ENCODE measurements at places on chromosomes 4 and X. TPM values are rescaled to one million over a fixed set of nuclear protein-coding genes. Genes with fewer than 3 reads are reported as not detected.
A peak's percentile ranks its signal among the peaks of the same experiment; 100 is the strongest.

Gene MAGEB2
- total RNA-seq: not detected

Gene MYL5
- total RNA-seq: 17.1 TPM

Gene RPA4
- 0.18 TPM for total RNA-seq

Gene PHKA1
- 5.0 TPM for total RNA-seq

Gene PCYT1B
- total RNA-seq: not detected

Gene BMX
- total RNA-seq: not detected

Gene SCLT1
- 18.2 TPM for total RNA-seq

Gene ARHGAP6
- total RNA-seq: not detected

Gene KIT
- total RNA-seq: 0.20 TPM

GRCh38 chrX:154367474-154368308 is 6.7 kb downstream of the FLNA start:
- no peak for DNase-seq

GRCh38 chr4:175891231-175891630 is 79.2 kb upstream of the GPM6A start:
- no peak for DNase-seq

- peak; percentile 56 for DNase-seq
Measured at GRCh38 chrX:68498508-68499379, at the start of gene YIPF6. Gene YIPF6, plus strand, starts transcription at chrX:68499051. Its CDS starts 16 bp downstream, at chrX:68499067.

DNA sequence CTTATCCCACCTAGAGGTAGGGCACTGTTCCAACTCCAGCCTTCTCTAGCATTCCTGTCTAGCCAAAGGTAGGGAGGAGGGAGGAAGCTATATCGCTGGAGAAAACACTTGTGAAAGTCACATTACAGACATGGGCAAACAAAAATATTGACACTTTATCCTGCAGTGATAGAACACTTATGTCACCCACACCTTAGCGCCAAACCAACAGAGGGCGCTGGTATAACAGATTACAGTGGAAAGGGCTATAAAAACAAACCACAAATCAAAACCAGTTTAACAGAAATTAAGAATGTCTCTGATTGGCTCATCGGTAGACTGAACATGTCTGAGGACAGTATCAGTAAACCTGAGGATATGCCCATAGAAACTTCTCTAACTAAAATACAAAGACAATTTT is 451.3 kb downstream of the TLL1 start:
- DNase-seq: no peak

- no peak for DNase-seq
Measured at GRCh38 chr4:142572071-142572470, 274.0 kb downstream of the INPP4B start.

DNA sequence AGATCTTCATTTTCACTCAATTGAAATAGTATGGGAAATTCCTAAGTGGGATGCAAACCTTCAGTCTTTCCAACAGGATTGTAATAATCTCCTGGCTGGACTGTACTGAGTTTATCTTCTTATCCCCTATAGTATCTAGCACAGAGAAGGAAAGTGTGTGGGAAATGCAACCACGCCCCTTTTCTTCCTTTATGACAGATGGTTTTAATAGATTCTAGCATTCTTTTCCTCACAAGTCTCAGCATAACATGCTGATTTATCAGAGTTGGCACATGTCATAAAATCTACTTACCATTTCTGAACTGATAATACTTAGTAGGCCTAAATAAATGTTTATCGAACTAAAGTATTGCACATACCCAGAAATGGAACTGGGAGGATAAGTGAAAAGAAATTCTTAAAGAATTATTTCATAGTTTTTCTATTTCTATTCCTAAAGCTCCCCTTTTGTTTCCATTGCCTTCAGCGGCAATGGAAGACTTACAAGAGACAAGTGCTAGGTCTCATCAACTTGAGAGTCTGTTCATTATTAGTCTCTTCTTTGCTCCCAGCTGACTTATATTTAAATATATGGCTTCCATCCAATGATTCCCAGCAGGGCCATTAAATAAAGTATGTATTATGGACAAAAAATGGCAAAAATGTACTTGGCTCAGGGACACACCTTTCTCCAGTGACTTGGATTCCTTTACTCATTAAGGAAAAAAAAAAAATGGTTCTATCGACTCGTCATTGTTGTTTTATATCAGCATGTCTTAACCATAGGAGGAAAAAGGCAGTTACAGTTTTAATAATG is 484.5 kb downstream of the IL1RAPL1 start:
- no peak for DNase-seq

DNA sequence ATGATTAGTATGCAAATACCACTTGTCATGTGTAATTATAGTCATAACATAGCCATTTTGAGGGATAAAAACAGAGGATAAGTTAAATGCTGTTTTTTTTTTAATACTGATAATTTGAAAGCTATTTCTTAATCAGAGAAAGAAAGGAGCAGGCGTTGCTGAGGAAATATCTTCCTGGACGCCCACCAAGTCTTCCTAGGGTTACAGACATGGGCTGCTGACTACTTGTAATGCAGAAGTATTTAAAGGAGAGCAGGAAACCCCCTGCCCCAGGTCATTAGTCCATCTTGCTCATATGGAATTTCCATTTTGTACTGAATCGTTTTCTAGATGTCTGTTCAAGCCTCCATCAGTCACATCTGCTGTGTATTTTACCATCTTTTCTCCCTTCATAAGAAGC is 176.2 kb downstream of the ADGRL3 start:
- no peak for DNase-seq

- no peak for DNase-seq
Measured at GRCh38 chrX:11949291-11949690, 189.0 kb upstream of the FRMPD4 start.

- DNase-seq: no peak
Measured at GRCh38 chrX:97685753-97686152, 802.0 kb downstream of the RPA4 start.

- DNase-seq: no peak
Measured at GRCh38 chr4:120555058-120555457, 367.5 kb downstream of the PRDM5 start.

DNA sequence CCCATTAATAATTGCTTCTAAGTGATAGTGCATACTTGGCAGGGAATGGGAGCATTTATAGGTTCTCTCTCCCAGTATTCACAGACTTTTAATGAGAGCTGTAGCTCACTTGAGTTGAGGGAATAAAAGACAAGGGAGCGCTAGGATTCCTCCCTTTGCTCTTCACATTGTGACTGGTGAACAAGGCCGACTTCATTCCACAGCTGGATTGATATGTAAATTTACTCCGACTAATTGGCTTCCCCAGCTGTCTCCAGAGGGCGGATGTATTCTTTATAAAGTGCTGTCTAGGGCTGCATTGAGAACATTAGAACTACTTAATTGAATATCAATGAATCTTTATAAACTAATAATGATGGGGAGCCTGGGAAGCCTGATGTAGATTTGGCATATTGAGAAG is 63.4 kb downstream of the GPR50 start:
- DNase-seq: no peak

GRCh38 chr4:55578341-55579010 is 13.6 kb downstream of the PDCL2 start:
- no peak for DNase-seq

DNA sequence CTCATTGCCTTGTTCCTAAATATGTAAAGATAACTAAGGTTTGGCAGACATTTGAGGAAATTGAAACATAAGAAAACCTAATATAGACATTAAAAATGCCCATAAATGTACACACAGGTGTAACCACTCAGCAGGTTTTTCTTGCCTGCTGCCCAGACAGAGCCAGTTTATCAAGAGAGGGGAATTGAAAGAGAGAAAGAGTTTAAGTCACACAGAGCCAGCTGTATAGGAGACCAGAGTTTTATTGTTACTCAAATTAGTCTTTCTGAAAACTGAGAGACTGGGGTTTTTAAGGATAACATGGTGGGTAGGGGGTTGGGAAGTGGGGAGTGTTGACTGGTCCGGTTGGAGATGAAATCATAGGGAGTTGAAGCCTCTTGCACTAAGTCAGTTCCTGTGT is 119.0 kb downstream of the CFAP299 start:
- DNase-seq: no peak

- no peak for DNase-seq
Measured at GRCh38 chrX:14026121-14026520, 3.6 kb downstream of the GEMIN8 start.

DNA sequence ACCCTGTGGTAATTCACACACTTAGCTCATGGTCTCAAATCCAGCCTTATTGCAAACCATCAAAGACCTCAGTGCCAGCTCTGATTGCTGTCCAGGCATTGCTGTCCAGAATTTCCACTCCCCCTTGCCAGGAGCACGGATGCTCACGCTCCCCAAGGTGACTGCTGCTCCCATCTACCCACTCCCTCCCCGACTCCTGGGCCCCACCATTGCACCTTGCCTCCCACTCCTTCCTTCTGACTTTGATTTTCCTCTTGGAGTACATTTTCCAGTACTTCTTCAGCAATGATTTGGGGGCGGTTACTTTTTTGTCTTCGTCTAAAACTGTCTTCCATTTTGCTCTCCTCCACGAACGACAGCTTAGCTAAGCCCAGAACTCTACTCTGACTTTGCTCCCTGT is 11.5 kb downstream of the ZFYVE28 start:
- DNase-seq: no peak

- no peak for DNase-seq
Measured at GRCh38 chrX:95101851-95102390, 1427.9 kb downstream of the FAM133A start.

DNA sequence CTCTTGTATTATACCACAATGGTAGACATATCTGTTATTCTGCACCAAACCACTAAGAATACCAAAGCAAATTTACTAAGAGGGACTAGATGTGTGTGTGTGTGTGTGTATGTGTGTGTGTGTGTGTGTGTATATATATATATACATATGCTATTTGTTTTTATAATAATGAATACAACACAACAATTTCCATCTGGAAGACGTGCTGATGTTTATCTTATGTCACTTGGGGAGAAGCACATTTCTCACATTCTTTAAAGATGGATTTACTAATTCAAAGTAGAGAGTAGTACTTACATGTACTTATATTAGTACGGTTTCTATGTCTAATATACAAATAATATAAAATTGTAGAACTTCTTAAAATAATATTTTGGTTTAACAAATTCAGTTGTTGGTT is 52.0 kb downstream of the EDNRA start:
- DNase-seq: no peak

GRCh38 chrX:38939067-38939466 is 137.8 kb downstream of the MID1IP1 start:
- DNase-seq: no peak

- DNase-seq: no peak
Measured at GRCh38 chr4:123468479-123469031, 72.0 kb downstream of the SPRY1 start.

DNA sequence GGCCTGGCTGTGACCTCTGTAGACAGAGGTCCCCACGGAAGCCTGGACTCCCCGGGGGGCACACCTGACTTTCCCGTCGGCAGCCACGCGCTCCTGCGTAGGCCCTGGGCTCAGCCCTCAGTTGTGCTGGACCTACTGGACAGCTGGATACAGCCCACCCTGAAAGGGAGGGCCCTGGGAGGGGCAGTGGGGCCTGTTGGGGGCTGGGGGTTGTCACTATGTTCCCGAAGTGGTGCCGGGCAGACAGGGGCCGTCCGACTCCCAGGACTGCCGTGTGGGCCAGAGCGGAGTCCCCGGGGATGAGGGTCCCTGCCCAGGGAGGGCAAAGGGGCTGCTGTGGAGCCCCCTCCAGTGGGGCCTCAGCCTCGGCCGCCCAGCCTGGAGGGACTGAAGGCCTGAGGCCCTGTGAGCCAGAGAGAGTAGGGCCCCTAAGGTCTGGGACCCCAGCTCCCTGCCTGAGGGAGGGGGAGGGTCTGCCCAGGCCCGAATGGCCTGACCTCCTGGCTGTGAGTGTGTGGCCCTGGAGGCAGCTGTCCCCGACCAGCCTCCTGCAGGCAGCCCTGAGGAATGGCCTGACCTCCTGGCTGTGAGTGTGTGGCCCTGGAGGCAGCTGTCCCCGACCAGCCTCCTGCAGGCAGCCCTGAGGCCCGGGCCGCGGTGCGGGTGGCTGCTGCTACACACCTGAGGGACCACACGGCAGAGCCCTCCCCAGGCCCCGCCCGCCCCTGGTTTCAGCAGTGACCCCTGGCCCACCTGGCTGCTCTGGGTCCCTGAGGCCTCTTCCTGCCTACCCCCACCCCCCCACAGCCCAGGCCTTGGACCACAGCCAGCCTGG is 25.8 kb downstream of the FGFRL1 start:
- no peak for DNase-seq

- no peak for DNase-seq
Measured at GRCh38 chrX:13659063-13659462, 6.1 kb downstream of the TCEANC start.

DNA sequence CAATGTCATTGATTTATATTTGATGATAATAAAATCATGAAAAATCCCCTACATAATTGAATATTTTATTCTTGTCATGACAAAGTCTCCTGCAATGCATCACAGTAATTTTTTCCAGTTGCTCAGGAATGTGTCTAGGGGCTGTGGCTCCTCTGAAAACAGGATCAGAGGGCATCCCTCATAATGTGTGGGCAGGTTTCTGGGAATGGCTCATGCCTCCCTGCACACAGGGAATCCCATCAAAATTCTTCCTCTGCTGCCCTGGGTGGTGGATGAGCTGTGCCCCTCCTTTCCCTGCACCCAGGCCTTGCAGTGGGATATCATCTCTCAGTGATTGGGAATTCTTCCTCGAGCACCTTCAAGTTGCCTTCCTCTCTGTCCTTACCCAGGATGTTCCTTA is 20.4 kb upstream of the PUDP start:
- no peak for DNase-seq

Measured in CD8-positive, alpha-beta memory T cell (primary cell).